ENCODE measurements at places on chromosomes 12 and 14.
A peak's percentile ranks its signal among the peaks of the same experiment; 100 is the strongest.

GRCh38 chr12:27571463-27571862 is 47.5 kb downstream of the PPFIBP1 start:
- no peak for DNase-seq

DNA sequence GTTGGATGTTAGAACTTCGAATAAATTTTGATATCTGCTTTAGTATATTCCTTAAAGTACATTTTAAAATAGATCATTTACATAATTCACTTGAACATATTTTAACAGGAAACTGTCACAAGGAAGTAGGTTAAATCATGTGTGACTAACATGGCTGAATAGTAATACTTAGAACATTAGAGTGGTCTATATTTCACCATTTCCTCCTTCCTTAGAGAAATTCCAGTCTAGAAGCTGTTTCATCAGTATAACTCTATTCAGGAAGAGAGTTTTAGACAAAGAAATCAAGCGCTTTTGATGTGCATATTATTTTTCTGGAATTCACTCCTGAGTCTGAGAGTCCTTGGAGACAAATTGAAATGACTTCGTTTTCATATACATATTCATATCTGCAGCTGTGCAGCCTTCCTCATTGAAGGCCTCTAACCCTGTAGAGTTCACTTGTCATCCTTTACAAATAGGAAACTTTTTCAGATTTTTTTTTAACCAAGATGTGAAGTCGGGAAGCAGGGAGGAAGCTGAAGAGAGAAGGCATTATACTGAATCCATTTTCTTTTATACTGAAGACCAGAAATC is 28.4 kb downstream of the IRAK3 start:
- no peak for DNase-seq

GRCh38 chr12:99043319-99043914 is 398.3 kb downstream of the APAF1 start:
- DNase-seq: peak; percentile 24

GRCh38 chr12:116213885-116214527 is 63.5 kb downstream of the MED13L start:
- DNase-seq: no peak

GRCh38 chr14:91280129-91280528 is 35.6 kb upstream of the GPR68 start:
- DNase-seq: no peak

- DNase-seq: no peak
These were observed 33.0 kb downstream of the FOXN3 start for GRCh38 chr14:89384023-89384422.

- no peak for DNase-seq
These were observed 2.8 kb downstream of the CDK2AP1 start for GRCh38 chr12:123268850-123269249.

DNA sequence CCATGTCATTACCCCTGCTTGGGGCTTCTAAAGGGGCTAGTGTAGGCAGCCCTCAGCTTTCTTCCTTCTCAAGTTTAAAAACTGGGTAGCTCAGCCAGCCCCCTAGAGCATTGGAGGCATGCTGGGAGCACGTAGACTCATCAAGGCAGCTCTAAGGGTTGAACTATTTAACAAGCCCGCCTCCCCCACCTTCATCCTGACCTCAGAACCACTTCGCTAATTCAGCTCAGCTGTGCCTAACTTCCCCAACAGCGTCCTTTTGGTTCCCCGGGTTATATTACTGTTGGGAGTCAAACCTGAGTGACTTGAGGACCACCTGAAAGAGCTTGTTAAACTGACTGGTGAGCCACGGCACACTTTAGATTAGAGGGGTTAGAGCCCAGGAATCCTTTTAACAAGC is 30.1 kb downstream of the MAX start:
- no peak for DNase-seq

GRCh38 chr12:49347311-49348193 is 864 bp downstream of the DNAJC22 start:
- DNase-seq: peak; percentile 84

- DNase-seq: no peak
These were observed 3.4 kb downstream of the SLC22A17 start for GRCh38 chr14:23349156-23349845.

GRCh38 chr12:102232036-102232435 is 34.4 kb upstream of the PMCH start:
- no peak for DNase-seq

DNA sequence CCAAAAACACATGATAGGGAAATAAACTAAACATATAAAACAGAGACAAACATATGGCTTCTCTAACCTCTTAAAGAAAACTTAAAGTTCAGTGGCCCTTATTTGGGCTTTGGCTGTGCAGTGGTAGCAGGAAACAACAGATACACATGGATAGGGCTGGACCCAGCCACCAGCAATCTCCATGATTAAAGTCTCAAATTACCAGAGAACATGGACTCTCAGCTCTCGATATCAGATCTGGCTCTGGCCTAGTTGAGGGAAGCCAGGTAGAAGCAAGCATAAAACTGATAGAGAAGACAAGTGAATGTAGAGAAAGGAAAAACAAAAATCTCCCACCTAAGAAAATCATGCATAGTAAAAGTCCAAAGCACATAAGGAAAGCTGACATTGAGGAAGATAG is 164.8 kb downstream of the ITPR2 start:
- no peak for DNase-seq

DNA sequence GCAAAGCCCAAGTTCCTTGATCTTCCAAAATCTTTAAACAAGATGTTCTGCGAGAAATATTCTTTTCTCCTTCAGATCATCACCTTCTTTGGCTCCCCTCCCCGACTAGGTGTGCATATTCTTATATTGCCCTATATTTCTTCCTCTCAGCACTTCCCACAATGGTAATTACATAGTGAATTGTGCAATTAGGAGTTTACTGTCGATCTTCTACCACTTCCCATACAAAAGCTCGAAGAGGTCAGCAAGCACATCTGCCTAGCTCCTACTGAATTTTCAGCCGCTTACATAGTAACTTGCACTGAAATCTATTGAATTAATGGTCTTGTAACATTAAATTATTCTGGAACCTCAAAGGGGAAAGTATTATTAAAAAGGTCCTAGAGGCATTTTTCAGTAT is 16.7 kb downstream of the OSBPL8 start:
- DNase-seq: no peak

DNA sequence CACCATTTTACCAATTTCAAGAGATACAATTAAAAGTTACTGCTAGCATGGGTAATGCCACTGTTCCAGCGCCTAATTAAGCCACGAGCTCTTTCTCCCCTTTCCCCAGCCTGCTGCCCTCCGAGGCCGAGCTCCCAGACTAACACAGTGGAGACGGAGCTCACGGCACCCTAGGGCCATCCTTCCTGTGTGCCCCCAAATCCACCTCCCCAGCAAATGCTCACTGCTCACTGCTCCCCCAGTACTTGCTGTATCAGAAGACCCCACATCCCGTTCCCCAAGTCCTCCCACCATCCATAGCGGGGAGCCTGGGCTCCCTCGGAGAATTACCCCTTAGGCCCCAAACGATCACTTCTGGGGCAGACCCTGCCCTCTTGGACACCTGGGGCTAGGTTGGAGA is 42.7 kb downstream of the SLC6A12 start:
- DNase-seq: no peak

GRCh38 chr12:68568922-68569569 is 41.7 kb upstream of the RAP1B start:
- no peak for DNase-seq

- no peak for DNase-seq
These were observed 30.9 kb downstream of the NT5DC3 start for GRCh38 chr12:103810111-103810510.

DNA sequence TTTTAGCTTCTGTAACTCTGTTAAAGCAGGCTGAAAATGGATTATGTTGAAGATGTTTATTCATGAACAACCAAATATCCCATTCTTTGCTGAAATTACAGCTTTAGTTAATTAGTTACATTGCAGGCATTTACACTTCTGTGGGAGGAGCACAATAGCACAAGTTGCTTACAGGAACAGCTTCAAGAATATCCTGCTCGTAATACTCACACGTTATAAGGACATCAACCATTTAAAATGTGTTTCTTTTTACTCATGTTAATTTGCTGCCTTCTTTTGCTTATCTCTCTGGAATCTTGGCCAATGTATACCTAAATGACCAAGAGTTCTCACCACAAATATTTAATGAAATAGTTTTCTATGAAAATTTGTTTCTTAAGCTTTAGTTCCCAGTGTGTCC is 305.2 kb upstream of the SYT1 start:
- no peak for DNase-seq

DNA sequence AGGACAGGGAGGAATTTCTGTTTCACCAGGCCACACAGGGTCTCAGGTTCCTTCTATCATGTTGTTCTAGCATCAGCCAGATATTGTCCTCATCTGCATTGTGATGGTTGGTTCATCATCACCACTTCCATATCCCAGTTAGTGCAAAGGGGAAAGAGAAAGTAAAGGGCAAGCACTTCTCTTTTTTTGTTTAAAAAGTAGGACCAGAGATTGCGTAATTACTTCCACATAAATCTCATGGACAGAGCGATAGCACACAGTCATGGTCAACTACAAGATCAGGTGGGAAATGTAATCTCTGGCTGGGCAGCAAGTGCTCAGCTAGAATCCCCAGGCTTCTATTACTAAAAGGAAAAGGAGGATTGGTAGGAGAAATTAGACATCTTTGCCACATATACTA is 155.1 kb downstream of the KIF21A start:
- no peak for DNase-seq

All from activated CD8-positive, alpha-beta memory T cell treated with anti-CD3 and anti-CD28 coated beads, Interleukin-2, amount 50 U/mL, for 4 hours (primary cell).